ENCODE measurements at places on chromosomes 4 and X.

DNA sequence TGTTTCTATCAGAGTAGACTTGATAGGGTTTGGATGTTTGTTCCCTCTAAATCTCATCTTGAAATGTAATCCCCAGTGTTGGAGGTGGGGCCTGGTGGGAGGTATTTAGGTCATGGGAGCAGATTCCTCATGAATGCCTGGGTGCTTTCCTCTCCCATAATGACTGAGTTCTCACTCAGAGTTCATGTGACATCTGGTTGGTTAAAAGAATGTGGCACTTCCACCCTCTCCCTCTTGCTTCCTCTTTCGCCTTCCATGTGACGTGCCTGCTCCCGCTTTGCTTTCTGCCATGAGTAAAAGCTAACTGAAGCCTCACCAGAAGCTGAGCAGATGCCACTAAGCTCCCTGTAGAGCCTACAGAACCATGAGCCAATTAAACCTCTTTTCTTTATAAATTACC, 47.3 kb upstream of the SRPX start:
- no peak for DNase-seq

- DNase-seq, result peak; percentile 46
Measured at GRCh38 chr4:1201851-1202525, 29.6 kb upstream of the SPON2 start.

GRCh38 chr4:145299380-145300076, 119.1 kb upstream of the OTUD4 start:
- peak; percentile 74 for DNase-seq

DNA sequence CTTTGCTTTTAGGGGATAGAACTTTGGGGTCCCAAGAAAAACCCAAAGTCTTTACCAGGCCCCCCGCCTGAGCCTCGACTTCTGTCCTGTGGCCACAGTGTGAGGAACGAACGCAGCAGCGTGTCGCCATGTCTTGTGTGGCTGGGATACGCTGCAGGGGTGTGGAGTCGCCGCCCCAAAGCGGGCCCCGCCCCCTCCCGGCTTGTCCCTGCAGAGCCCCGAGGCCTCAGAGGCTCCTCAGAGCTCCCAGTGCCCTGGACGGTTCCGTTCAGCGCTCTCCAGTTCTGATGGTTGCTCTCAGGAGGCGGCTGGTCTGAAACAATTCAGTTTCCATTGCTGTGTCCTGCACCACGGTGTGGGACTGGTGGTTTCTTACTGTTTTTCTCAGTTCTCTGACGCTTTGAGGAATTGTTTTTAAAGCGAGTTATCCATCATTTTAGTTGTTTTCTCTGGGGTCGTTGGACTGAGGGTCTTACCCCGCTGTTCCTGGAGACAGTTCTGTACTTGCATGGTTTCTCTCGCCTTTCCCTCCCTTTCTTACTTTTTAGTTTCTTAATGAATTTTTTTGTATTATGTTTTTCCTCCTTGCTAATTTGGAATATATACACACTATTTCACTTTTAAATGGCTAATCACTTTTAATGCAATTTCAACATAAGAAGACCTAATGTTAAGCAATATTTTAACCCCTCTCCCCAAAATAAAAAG, 1.6 kb upstream of the IDUA start:
- DNase-seq, result no peak

DNA sequence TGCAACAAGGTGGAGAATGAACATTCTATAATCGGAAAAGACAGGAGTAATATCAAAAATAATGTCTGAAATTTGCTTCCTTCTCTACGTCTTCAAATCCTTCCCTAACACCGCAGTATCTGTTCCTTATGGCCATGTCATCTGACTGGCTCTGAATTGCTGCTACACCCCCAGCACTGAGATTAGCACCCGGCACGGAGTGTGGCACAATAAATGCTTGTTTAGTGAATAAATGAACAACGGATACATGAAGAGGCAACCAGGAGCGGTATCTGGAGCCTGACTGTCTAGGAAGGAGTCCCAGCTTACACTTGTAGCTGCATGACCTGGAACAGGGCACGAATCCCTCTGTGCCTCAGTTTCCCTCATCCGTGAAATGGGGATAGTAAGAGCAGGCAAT, 164.3 kb downstream of the AFAP1 start:
- no peak for DNase-seq

GRCh38 chrX:130082244-130083106, 27.8 kb downstream of the ELF4 start:
- DNase-seq, result no peak

DNA sequence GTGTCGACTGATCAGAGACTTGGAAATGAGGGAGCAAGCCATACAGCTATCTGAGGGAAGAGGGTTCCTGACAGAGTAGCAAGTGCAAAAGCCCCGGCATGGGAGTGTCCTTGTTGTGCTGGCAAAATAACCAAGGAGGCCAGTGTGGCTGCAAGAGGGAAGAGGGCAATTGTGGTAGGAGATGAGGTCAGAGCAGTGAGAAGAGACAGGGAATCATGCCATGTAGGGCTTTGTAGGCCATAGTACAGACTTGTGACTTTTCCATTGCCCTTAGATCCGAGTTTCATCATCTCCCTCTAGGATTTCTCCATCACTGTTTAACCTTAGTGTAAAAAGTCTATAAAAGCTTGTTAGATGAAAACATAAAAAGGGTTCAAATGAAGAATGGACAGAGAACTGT, 76.2 kb downstream of the DOCK11 start:
- DNase-seq, result no peak

DNA sequence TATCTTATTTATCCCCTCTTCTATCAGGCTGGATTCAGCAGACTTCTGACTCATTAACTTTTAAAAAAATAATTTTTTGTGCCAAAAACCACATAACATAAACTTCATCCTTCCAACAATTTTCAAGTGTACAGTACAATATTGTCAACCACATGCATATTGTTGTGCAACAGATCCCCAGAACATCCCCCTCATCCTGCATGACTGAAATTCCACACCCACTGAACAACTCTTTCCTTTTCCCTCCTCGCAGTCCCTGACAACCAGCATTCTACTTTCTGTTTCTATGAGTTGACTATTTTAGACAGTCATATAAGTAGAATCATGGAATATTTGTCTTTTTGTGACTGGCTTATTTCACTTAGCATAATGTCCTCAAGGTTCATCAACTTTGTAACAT, 2.2 kb upstream of the MID2 start:
- DNase-seq, result peak; percentile 39

DNA sequence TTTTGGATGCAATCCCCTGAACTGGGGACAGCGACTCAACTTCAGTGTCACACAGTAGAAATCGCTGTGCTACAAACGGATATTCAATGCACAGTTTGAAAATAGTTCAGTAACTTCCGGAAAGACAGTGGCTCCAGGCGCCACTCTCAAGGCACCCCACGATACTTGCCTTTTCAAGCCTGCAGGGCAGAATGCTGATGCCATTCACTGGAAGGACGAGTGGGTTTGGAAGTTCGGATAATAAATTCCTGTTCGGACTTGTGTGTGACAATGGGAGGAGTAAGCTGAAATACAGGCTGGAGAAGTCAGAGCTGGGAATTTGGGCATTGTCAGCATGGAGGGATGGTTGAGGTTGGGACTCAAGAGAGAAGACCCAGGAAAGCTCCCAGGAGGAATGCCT, 64.3 kb upstream of the HELT start:
- no peak for DNase-seq

DNA sequence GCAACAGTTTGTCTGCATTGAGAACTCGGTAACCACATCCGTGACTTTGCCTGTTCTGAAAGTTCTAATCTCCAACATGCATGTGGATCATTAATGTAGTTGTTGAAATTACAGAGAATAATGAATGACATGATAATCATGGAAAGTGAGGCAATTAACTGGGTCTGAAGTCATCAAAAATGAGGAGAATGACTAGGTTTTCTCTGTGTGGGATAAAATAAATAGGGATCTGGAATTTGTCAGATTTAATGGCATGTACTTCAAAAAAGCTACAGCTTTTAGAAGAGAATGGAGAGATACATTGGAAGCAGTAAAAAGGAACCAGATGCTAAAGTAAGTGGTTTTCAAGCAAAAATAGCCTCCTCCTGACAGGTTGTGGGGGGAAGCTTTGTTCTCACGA, 59.3 kb downstream of the AFM start:
- DNase-seq, result no peak

- peak; percentile 48 for DNase-seq
Measured at GRCh38 chr4:95124906-95125504, 367.2 kb downstream of the BMPR1B start.

DNA sequence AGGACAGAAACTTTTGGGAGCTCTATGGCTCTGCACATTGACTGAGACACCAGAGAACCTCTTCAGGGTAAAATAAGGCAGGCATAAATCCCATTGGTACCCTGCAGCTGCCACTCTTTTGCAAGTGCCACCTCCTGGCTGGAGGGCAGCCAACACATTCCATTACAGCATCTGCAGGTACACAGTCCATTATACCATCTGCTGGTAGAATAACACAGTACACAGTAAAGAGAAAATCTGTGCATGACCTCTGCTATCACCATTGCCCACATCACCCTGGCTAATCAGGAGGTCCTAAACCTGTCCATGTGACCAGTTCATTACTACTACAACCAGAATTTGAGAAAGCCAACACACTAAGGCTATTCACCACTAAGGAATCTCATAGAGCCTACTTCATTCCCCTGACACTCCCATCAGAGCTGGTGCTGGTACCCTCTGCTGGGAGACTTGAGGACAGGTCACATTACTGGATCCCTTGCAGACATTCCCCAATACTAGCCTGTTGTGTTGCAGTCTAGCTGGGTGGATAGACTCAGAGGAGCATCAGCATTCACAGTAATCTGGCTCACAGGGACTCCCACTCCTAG, 176.2 kb upstream of the TACR3 start:
- no peak for DNase-seq

GRCh38 chrX:2901367-2902036, 27.6 kb downstream of the ARSD start:
- no peak for DNase-seq

DNA sequence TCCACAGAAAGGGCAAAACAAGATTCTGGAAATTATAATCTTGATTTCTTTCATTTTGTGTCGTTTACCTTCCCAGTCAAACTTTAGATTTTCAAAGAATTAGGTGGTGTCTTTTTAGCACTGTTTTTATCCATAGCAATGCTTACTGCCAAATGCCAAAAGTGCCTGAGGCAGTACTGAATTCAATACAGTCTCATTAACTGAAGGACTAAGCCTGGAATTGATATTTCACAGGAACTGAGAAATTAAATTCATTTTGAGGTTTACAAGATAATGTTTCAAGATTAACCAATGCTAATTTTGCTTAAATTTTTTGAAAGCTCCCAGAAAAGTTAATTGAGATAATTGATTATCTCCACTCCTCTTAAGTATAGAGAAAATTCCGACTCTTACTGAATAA, 68.8 kb upstream of the ARHGAP24 start:
- DNase-seq, result no peak

GRCh38 chr4:1715002-1715758, 3.1 kb upstream of the SLBP start:
- no peak for DNase-seq

DNA sequence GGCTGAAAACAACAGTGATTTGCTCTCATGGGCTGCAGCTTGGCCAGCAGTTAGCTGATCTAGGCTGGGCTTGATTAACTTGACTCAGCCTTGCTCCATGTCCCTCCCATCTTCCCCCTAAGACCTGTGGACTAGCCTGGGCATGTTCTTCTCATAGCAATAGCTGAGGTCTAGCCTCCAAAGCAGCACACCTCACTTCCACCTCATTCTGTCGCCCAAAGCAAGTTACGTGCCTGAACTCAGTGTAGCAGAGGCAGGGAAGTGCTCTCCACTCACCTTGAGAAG, 62.2 kb downstream of the EVC start:
- no peak for DNase-seq

DNA sequence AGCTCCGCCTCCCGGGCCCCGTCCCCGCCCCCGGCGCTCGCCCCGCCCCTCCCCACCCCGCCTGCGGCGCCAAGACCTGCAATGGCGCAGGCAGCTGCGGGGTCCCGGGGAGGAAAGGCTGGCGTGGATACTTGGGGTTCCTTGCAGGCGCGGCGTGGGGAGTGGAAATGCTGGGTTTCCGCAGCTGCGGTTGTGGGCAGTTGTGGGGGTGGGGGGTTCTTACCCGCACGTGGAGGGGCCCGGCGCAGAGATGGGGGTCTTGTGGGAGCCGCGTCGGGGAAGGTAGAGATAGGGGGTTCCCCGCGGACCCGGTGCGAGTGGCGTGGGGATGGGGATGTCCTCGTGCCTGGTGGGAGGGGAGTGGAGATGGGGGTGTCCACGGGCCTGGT, 680 bp upstream of the ASMTL start:
- DNase-seq, result no peak

- DNase-seq, result no peak
Measured at GRCh38 chr4:37132351-37132974, 112.1 kb upstream of the NWD2 start.

DNA sequence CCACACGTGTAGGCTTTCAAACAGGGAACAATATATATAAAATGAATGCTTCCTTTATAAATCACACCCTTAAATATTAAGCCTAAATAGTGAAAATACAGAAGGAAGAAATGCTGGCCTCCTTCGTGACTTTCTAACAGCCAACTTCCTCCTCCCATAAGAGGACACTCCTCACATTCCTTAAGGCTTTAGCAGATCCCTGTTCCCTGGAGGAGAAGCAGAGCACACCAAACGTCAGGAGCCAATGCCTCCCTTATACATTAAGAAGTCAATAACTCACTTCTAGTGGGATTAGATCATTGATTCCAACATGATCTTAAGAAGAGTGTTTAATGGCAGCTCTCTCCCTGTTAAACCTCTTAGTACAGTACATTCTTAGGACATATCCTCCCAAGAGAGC, 108.4 kb upstream of the FAM241A start:
- no peak for DNase-seq

- DNase-seq, result no peak
Measured at GRCh38 chr4:87734084-87734483, 65.3 kb upstream of the IBSP start.

GRCh38 chrX:40082447-40083119, 15.2 kb downstream of the BCOR start:
- DNase-seq, result no peak

DNA sequence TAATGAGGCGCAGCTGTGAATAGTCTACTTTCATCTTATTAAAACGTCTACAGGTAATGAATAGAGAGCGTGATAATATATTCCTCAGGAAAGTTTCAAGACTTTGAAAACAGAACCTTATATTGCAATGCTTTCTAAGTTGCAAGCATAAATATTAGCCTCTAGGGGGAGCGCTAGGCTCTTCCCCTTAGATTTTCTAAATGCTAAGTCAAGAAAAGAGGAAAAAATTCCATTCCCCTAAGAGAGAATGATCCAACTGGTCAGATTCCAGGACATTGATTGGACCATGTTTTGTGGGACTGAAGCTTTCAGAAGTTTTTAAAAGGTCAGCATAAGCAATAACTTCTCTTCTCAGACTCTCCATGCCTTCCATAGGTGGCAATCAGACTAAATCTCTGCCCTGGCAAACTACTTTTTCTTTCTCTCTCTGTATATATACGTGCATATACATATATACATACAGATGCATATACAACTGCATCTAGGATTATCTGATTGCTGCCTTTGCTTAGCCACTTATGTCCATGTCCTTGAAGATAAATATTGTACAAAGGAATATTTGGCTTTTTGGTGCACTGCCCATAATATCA, 492.9 kb downstream of the INPP4B start:
- DNase-seq, result peak; percentile 62

Measured in AG09309 (cell line).